Transverse colon (tissue), 4 donors: ENCODE measurements at places on chromosomes 6 and 20.

DNA sequence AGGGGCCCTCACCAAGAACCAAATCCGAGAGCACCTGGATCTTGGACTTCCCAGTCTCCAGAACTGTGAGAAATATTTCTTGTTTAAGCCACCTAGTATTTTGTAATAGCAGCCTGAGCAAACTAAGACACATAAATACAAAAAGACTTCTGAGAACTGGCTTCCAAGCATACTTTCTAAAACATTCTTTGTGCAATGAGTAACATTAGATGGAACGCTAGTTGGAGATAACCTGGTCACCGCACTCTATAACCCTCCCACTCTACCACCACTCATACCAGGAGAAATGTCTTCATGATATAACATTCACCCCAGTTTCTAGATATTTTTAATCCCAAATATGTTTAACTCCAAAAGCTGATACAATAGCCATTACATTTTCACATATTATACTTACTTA lies 169.5 kb upstream of the THEMIS start:
- no peak for DNase-seq

DNA sequence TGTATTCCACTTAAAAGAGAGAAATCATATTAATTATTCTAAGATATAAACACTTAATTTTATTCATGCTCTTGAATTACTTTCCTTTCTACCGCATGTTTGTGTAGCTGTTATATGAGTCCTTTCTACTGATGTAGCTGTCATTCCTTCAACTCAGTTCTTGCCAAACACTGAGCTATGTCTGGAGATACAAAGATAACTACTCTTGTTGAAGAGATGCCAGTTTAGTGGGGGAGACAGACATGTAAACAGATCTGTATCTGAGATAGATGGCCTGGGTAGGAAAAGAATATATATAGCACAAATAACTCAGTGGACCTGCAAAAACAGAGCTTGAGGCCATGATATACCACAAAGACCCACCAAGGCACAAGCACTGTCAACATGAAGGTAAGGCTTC lies 157.3 kb downstream of the BTBD9 start:
- no peak for DNase-seq

DNA sequence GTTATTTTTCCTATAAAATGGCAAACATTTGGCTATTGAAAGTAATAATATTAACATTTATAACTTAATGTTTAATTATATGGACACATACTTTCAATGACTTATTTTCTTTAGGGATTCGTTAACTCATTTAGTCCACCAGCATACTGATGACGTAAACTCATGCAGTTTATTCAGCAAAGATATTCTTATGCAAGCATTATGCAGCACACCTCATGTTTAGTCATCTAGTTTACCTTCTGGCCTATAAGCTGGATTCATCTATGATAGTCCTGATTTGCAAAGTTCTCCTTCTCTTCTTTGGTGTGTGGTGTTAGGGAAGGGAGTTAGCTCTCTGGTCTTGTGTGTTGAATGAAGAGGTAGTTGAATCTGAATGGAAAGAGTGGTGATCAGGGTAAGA lies 60.0 kb downstream of the OR2J2 start:
- DNase-seq, result no peak

DNA sequence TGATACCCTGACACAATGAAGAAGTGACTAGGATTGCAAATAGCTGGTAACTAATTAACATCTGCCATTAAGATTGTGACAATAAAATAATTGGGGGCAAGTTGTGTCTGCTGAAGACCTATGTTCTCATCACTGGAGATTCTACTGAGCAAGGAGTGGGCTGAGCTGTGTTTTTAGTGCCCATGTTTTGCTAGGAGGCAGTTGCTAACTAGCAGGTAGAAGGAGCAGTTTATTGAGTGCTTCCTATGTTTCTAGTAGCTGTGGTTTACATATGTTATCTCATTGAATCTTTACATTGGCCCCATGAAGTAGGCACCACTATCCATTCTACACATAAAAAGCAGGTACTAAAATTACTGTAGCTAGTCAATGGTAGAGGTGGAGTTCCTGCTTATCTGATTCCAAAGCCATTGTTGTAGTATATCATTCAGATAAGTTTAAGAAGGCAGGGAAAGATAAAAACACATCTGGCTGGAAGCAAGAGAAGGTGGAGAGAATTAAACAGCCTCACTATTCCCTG lies 2.8 kb upstream of the MEP1A start:
- no peak for DNase-seq

- DNase-seq, result no peak
Observed at GRCh38 chr6:137190583-137191094, 17.2 kb upstream of the IL22RA2 start.

GRCh38 chr6:120451508-120451907 lies 882.8 kb downstream of the TBC1D32 start:
- DNase-seq, result no peak

GRCh38 chr6:168288781-168289570 lies 30.6 kb downstream of the DACT2 start:
- DNase-seq, result no peak

DNA sequence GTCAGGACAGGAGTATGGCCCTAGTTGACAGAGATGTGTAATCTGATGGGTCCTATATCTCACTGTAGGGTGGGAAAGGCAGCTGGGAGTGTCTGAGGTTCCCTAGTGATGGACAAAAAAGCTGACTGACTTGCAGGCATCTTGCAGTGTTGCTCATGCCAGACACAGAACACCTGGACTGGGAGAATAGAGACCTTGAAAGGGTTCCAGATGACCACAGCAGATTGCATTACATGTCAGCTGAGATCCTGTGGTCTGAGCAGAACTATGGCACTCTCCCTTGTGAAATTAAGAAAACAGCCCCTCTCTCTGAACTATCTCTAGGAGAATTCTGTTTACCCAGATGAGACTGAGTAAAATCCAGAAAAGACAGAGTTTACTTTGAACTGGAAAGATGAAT lies 212.6 kb upstream of the MAN1A1 start:
- DNase-seq, result no peak

DNA sequence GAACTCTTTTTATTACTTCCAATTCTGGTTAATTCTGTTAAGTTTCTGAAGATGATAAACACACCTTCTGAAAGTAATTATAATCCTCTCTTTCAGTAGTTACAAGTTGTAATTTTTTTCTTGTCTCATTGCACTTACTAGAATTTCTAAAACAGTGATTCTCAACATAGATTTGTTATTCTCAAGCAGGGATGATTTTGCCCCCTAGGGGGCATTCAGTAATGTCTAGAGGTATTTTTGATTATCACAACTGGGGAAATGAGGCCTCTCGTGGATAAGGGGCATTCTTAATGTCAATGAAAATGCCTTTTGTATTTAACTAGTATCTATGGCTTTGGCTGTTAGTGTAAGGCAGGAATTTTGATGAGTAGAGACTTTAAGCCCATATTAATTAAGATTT lies 39.4 kb upstream of the MAFB start:
- DNase-seq, result no peak

GRCh38 chr20:16001286-16001685 lies 572.0 kb downstream of the KIF16B start:
- no peak for DNase-seq

GRCh38 chr6:93243231-93243778 lies 176.1 kb downstream of the EPHA7 start:
- no peak for DNase-seq
